ENCODE measurements at places on chromosomes 4 and X.
A peak's percentile ranks its signal among the peaks of the same experiment; 100 is the strongest.

DNA sequence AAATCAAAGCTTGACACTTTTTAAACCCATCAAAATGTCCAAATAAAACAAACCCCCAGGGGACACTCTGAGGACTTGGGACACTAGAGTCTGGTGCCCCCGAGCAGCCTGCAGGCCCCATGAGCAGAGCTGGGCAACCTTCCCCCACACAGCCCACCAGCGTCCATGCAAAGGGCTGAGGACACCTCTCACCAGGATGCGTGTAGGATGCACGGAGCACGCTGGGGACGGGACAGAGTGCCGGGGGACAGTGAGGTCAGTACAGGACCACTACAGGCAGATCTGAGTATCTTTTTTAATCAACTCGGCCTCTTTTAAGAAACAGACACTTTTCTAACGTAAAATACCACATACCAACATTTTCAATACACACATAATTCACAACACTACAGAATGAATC, 6.9 kb downstream of the GAK start:
- no peak for DNase-seq

- peak; percentile 82 for DNase-seq
Measured at GRCh38 chr4:119212964-119213606, 572 bp downstream of the USP53 start.

DNA sequence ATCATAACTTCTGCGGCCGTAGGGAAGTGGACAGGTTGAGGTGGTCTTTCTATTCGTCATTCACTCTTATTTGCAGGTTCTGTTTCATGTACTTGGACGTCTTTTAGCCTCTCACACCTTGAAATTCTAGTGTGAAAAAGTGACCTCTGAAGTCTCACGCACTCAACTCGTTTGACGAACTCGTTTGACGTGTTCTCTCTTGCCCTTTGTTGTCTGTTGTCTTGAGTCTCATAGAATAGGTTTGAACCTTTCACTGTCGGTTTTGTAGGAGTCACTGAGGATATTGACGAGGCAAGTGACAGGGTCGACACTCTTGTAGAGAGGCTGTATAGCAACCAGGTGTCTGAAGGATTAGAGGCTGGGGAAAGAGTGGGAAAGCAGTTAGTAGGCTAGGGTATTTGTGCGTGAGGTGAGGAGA, 1.1 kb upstream of the PGRMC2 start:
- DNase-seq, result no peak

DNA sequence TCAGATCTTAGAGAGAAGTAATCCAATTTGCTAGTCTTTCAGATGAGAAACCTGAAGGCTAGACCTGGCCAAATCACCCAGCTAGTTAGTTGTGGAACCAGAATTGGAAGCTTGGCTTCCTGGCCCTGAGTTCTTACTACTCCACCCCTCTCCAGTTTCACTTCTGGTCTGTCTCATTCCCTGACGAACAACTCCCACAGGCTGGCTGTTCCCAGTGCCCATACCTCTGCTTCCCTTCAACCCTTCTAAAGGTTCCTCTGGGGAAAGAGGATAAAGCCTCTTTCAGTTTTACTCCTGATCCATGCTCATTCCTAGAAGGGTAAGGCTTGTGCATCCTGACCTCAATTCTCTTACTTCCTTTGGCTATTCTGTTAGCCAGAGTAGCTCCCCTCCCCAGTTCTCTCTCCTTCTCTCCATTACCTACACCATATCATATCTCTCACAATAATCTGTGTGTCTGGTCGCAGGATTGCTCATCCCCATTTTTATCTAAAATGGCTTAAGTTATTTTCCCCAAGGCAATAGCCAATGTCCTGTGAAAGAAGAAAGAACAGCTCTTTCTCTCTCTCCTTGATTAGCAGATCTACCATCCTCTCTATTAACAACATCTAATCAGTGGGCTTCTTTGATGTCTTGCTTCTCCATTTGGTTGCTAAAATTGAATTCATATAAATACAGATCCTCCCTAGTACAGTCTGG, 155.0 kb upstream of the MAOA start:
- DNase-seq, result no peak

GRCh38 chr4:172688534-172688933, 480.1 kb upstream of the GALNT7 start:
- no peak for DNase-seq

- peak; percentile 89 for DNase-seq
Measured at GRCh38 chrX:87517571-87518141, at the start of gene KLHL4. Gene KLHL4, plus strand, starts transcription at chrX:87517802. Its CDS starts 92 bp downstream, at chrX:87517894.

DNA sequence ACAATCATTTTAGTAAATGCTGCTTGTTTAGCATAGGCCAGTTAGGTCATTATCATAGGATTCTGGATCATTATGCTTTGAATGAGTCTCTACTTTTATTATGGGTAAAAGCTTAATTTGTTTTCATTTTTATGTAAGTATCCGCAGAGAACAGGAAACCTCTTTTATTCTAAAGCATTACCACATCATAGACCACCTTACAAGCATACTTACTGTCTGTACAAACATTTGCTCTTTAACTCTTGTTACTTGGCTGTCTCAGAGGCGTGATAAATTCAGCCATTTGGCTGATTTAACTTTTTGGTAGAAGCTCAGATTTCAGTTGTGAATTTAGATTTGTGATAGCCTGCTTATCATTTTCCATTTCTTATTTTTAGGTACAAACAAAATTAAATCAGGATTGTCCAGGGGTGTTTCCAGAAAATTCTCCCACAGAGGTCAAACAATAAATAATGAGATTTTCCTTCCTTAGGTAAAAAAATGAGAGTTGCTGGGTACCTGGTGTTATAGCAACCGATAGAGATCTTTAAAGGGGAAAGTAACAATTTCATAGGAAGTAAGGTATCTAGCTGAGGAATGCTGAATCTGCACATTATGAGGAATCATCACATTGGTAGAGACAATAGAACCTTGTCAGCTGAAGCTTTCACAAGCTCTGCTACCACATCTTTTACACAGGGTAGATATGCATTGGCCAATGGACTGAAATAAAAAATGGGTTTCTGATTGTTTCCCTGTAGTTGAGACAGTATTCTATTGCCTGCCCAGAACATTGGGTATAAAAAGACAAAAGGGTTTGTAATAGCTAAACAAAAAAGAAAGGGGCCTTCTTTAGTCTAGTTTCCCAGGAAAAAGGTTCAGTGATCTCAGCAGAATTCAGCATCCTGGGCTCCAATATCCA, 62.5 kb downstream of the NDNF start:
- no peak for DNase-seq

- DNase-seq, result no peak
Measured at GRCh38 chr4:185304541-185304940, 91.2 kb downstream of the LRP2BP start.

DNA sequence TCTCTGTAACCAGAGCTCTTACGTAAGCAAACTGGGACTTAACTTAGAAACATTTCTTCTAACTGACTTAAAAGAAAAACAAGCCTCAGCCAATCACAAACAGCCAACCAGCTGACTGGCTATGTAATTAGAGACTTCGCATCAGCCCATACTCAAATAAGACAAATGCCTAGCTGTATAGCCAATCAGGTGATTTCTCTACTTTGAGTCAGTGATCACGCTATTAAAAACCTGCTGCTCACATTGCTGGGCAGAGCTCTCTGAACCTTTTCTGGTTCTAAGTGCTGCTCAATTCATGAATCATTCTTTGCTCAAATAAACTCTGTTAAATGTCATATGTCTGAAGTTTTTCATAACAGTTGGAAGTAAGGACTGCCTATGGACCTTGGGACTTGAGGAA, 9.9 kb upstream of the SMIM10L2A start:
- no peak for DNase-seq

GRCh38 chr4:99438405-99438780, 3.3 kb upstream of the ADH7 start:
- DNase-seq, result no peak

DNA sequence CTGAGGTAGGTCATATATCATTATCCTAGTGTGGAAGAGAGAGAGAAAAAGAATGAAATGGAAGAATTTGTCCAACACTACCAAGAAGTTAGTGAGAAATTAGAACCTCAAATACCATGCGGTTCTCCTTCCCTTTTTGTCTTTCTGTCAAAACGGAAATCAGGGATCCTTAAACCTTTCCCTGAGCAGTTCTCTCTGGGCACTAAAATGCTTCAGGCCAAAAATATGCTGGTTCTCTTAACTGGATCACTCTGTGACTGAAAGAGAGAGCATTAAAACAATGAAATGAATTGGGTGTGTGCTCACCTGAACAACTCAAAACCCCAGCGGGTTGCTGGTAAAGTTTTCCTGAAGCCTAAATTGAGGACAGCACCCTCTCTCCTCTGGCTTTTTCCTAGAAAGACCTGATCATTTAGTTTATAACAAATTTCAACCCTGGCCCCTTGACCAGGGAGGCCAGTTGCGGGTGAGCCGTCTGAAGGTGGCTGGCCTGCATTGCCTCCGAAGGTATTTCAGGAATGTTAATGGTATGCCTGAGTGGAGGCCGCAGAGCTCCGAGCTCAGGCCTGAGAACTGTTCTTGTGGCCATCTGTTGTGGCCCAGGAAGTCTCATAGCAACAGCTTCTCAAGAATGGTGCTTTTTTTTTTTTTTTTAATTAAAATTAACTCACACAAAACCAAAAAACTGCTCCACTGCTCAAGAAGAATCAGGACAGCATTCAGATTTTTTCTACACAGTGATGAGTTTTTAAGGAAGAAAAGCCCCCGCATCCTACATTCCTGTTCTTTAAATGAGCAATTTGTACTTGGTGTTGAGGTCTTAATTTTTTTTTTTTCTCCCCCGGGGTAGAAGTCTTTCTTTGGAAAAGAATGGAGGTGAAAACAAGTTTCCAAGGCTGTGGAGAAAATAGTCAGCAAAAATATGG, 155.1 kb downstream of the SHROOM3 start:
- peak; percentile 93 for DNase-seq

DNA sequence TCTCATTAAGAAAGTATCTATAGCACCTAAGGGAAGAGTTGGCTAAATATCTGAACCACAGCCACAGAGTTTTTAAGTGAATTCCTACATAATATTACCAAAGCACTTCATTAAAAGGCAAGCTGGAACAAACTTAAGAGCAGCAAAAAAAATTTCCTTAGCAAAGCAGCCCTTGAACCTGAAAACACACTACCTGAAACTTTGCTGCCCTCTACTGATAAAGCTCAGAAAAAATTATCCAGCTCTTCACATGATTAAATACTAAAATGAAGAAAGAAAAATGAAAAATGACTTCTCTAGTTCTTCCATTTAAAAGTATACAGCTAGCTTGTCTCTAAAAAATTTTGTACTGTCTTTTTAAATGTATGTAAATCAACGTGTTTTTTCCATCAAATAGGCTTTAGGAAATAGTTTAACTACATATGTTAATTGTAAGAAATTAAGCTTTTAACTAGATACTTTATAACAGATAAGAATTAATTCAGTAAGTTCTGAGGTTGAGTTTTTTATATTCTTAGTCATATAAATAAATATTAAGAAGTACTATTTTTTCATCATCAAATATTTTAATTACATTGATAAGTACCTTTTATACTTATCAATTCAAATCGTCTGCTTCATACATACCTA, 156.1 kb downstream of the STPG2 start:
- DNase-seq, result no peak

All from iPS DF 19.7 (cell line).